ACHN (cell line): ENCODE measurements at places on chromosomes 3 and 15.

DNA sequence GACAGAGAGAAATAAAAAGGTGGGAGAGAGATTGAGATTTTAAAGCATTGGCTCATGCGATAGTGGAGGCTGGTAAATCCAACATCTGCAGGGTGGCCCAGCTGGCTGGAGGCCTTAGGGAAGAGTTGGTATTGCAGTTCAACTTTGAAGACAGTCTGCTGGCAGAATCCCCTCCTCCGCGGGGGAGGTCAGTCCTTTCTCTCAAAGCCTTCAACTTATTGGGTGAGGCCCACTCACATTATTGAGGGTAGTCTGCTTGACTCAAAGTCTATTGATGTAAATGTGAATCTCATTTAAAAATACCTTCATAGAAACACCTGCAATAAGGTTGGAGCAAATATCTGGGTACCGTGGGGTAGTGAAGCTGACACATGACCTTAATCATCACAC is 31.8 kb upstream of the PROK2 start:
- DNase-seq = no peak

DNA sequence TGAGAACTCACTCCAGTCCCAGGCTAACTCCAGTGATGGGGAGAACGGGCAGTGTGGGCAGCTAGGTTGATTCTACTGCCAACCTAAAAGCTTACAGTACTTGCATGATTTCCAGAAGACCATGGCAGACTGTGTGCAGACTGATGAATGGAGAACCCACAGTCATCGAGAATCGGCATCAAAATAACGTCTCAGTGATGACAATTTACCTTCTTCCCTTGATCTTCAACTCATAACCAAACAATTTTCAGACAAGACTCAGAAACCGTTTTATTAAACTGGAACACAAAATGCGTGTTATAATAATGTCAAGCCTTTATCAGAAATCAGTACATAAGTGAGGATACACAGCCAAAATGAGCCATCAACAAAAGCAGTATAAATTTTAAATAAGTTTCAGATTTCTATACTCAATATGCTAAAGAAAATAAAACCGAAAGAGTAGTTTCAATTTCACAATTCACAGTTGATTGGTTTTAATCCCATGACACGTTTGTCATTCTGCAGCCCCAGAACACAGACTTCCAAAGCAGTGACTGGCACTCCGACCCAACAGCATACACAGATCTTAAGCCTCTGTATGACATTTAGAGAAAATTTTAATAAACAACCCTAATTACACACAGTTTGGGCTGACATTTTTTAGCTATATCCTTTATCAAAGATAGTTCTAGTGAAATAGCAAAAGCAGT is 54.5 kb downstream of the ZMAT3 start:
- peak; percentile 20 for DNase-seq

DNA sequence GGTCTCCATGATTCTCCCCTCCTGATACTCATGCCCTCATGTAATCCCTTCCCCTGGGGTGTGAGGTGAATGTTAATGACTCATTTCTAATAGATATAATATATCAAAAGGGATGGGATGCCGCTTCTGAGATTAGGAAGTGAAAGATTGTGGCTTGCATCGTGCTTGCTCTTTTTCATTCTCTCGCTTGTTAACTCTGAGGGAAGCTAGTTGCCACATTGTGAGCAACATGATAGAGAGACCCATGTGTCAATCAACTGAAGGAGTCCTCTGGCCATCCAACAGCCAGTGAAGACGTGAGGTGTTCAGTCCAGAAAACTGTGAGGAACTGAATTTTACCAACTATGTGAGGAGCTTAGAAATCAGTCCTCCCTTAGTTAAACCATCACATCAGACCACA is 28.9 kb upstream of the DRD3 start:
- no peak for DNase-seq

DNA sequence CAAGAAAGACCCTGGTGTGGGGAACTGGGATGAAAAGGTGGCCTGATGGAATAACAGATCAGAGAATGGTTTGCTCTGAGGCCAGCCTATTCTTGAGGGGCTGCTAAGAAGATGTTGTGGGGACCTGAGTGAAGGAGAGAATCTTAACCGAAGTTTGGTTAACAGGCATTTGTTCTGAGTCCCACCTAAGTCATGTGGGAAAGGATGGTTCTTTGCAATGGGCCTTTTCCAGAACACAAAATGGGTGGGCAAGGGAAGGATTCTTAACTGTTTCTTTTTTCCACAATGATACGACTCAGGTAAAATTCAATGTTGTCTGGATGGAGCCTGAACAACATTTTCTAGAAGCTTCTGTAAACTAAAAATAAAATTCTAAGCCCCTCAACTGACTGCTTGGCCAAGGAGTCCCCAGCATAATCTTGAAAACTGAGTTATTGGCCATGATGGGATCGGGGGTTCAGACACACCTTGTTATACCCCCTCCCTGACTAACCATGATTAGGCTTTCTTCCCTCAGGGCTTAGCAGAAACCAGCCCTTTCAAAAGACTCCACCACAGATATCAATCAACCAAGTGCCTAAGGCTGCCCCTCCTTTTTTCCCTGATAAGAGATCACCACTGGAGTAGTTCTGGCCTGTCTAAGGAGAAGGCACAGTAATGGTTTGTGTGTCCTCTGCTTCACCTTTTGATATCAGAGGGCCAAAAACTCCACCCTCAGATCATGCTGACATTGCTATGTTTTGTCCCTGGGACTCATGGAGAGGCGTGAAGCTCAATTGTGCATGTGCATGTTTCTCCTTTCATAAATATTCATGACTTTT is 30.1 kb downstream of the SCN11A start:
- no peak for DNase-seq

GRCh38 chr15:92749216-92749615 is 93.6 kb upstream of the FAM174B start:
- DNase-seq = no peak

- DNase-seq = peak; percentile 68
Observed at GRCh38 chr15:58957101-58957973, 23.9 kb upstream of the SLTM start.

GRCh38 chr3:37762698-37763097 is 99.0 kb upstream of the CTDSPL start:
- no peak for DNase-seq
